Ascending aorta (tissue), 2 donors: ENCODE measurements at places on chromosomes 13 and 19.
A peak's percentile ranks its signal among the peaks of the same experiment; 100 is the strongest.

GRCh38 chr19:10219678-10220077 lies 11.5 kb downstream of the S1PR2 start:
- DNase-seq, result no peak

GRCh38 chr19:38290631-38291147 lies 13.4 kb upstream of the C19orf33 start:
- no peak for DNase-seq

- DNase-seq, result no peak
Measured at GRCh38 chr19:49710372-49710951, 19.5 kb downstream of the CPT1C start.

GRCh38 chr13:46341112-46341711 lies 45.8 kb downstream of the RUBCNL start:
- DNase-seq, result no peak

DNA sequence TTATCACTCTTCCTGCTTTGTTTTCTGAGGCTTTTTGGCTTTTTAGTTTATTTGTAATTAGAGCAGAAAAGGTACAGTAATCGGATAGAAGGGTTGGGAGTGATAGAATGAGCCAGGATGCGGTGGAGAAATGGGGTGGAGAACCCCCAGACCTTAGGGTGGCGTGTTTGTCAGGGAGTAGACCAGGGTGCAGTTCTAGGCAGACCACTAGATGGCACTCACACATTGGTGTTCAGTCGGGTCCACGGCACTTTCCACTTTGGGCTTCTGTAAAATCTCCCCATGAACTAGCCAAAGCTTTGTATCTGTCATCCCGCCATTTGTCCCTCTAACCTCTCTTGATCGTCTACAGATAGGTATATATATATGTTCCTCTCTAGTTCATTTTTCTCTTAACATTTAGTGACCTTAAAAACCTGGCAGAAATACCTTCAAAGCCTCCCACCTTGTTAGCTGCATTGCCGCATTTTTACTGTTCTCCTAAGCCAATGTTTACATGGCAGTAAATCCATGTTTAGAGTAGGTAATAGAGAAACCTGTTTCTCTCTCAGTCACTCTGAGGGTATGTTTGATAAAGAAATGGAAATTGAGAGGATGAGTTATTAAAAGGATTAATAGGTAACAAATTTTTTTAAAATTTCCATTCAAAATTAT lies 154.9 kb downstream of the TM9SF2 start:
- peak; percentile 86 for DNase-seq

- DNase-seq, result no peak
Measured at GRCh38 chr13:111898956-111899713, 167.8 kb upstream of the SOX1 start.

- DNase-seq, result no peak
Measured at GRCh38 chr19:12938779-12939601, 581 bp downstream of the CALR start.
